A549 treated with DMSO at 1 μM for 4 hours (cell line): ENCODE measurements at places on chromosomes 6 and 20. TPM values are rescaled to one million over a fixed set of nuclear protein-coding genes. Genes with fewer than 3 reads are reported as not detected.

Gene ABHD16B
- 0.05 TPM in 1 of 5 replicates, not detected in the others for total RNA-seq

Gene BTNL2
- total RNA-seq: not detected in 5 replicates

Gene HLA-DOB
- 0.07 to 0.30 TPM (median 0.16 TPM) in 4 of 5 replicates, not detected in the other for total RNA-seq

Gene SEL1L2
- not detected in 5 replicates for total RNA-seq

Gene HLA-DPB1
- total RNA-seq: not detected in 5 replicates

Gene EPPIN
- total RNA-seq: not detected in 5 replicates

Gene MDFI
- 0.61 to 1.0 TPM (median 0.82 TPM) in 5 replicates for total RNA-seq

Gene GSTA2
- total RNA-seq: 0.06 to 0.17 TPM in 2 of 5 replicates, not detected in the others

Gene GLP1R
- total RNA-seq: not detected in 5 replicates

Gene UBD
- total RNA-seq: 0.40 to 0.96 TPM (median 0.87 TPM) in 5 replicates

Gene XKR7
- 0.01 to 0.04 TPM (median 0.02 TPM) in 5 replicates for total RNA-seq

Gene METTL24
- not detected in 5 replicates for total RNA-seq

Gene GABRR1
- not detected in 5 replicates for total RNA-seq

Gene MOXD1
- 1.5 to 2.4 TPM (median 2.0 TPM) in 5 replicates for total RNA-seq

Gene PAX1
- total RNA-seq: 0.05 TPM in 1 of 5 replicates, not detected in the others

Gene CRISP3
- total RNA-seq: not detected in 5 replicates

Gene CALHM6
- total RNA-seq: 0.45 TPM in 1 of 5 replicates, not detected in the others

Gene REM1
- 0.13 TPM in 2 of 5 replicates, not detected in the others for total RNA-seq

Gene C2
- 0.31 to 0.48 TPM (median 0.36 TPM) in 5 replicates for total RNA-seq

Gene OPRM1
- not detected in 5 replicates for total RNA-seq

Gene HTR1E
- total RNA-seq: not detected in 5 replicates

Gene HSPA12B
- 0.28 to 0.53 TPM (median 0.38 TPM) in 5 replicates for total RNA-seq

Gene TRAPPC3L
- not detected in 5 replicates for total RNA-seq

Gene THEMIS
- not detected in 5 replicates for total RNA-seq

Gene NKX2-2
- total RNA-seq: not detected in 5 replicates

Gene KCNK5
- 1.00 to 1.5 TPM (median 1.4 TPM) in 5 replicates for total RNA-seq

Gene RAET1L
- total RNA-seq: 0.18 to 0.58 TPM (median 0.36 TPM) in 5 replicates

Gene LST1
- 0.20 to 0.26 TPM in 2 of 5 replicates, not detected in the others for total RNA-seq

Gene WFDC10B
- not detected in 5 replicates for total RNA-seq

Gene BMP2
- 0.35 to 0.91 TPM (median 0.64 TPM) in 5 replicates for total RNA-seq

Gene MOCS3
- total RNA-seq: 6.0 to 6.6 TPM (median 6.4 TPM) in 5 replicates

Gene RNASET2
- total RNA-seq: 11.5 to 16.5 TPM (median 14.4 TPM) in 5 replicates

Gene EFCAB8
- total RNA-seq: not detected in 5 replicates

Gene RPP40
- total RNA-seq: 25.8 to 28.4 TPM (median 27.5 TPM) in 5 replicates

Gene RIPOR2
- not detected in 5 replicates for total RNA-seq

Gene RRAGD
- 3.3 to 4.5 TPM (median 4.4 TPM) in 5 replicates for total RNA-seq

Gene SUMO4
- total RNA-seq: 0.09 TPM in 1 of 5 replicates, not detected in the others
